AG09309 (cell line): ENCODE measurements at places on chromosomes 3 and 15.
A peak's percentile ranks its signal among the peaks of the same experiment; 100 is the strongest.

- no peak for DNase-seq
These were observed 49.4 kb upstream of the GSK3B start for GRCh38 chr3:120143676-120144075.

DNA sequence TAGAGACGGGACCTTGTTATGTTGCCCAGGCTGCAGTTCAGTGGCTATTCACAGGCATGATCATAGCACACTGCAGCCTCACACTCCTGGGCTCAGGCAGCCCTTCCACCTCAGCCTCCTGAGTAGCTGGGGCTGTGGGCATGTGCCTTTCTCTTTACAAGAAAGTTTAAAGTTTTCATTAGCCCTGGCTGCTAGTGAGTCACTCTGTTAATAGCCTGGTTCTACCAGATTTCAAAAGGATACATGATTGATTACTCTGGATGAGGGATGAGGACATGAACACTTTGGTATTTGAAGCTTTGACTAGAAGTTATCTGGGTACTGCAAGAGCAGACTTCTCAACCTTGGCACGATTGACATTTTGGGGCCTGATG lies 95.1 kb downstream of the DHX36 start:
- no peak for DNase-seq

- DNase-seq: no peak
These were observed 2.1 kb downstream of the FAM240A start for GRCh38 chr3:46614431-46614830.

- DNase-seq: no peak
These were observed 66.0 kb downstream of the TLE3 start for GRCh38 chr15:70031713-70032112.

GRCh38 chr15:65254758-65255157 lies 31.9 kb downstream of the PARP16 start:
- no peak for DNase-seq

- DNase-seq: no peak
These were observed 1058.1 kb downstream of the NSUN3 start for GRCh38 chr3:95120921-95121320.

GRCh38 chr3:197417911-197418618 lies 119.7 kb upstream of the DLG1 start:
- no peak for DNase-seq

- DNase-seq: peak; percentile 8
These were observed 74.1 kb downstream of the MME start for GRCh38 chr3:155154255-155154654.

DNA sequence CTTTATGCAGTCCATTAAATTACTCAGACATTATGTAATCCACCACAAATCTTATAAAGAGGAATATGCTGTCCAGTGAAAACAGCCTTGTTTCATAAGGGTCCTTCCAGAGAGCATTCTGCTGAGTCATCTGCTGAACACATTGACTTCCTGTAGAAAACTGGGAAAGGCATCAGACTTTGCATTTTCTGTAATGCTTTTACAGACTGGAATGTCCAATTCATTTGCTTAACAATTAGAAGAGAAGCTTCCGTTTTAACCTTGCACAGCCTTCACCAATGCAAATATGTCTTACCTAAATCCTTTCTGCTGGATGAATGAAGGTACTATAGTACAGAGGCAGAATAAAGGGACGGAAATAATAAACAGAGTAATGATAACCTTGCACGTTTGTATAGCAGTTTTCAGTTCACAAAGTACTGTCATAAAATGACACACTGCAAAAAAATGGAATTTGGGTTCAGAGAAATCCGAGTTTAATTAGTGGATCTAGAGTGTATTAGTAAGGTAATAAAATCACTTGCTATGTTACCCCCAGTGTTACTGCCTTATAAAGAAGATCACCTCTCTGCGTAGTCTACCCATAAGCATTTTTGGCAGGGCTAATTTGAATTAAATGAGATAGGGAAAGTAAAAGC lies 301.5 kb downstream of the PYDC2 start:
- DNase-seq: peak; percentile 54

GRCh38 chr3:4532535-4533112 lies 39.5 kb downstream of the ITPR1 start:
- no peak for DNase-seq

DNA sequence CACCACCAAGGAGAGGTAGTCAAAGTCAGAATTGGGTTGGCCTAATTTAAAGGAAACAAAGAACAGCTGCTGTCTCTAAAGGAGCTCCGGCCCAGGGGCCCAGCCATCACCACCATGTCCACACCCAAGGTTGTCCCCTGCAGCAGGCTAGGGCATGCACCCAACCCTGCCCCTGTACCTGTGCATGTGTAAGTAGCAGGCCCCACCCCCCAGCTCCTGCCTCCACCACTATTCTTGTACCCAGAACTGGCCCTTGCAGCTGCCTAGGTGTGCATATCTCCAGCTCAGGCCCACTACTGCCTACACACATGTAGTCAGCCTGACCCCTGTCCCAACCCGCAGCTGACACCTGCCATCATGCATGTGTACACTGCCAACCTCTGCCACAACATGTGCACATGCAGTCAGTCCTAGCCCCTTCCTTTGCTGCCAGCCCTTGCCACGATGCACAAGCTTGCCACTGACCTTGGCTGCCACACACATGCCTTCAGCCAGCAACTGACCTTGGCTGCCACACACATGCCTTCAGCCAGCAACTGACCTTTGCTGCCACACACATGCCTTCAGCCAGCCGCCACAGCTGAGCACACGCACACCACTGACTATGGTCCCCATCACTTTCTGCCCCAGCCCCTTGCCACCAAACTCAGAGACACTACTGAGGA lies 39.7 kb downstream of the FGF12 start:
- DNase-seq: no peak
